Cardiac septum (tissue), 1 donor: ENCODE measurements at places on chromosomes 4 and X. TPM values are rescaled to one million over a fixed set of nuclear protein-coding genes. Genes with fewer than 3 reads are reported as not detected.

GRCh38 chr4:181933471-181933870 lies 309.7 kb upstream of the TENM3 start:
- no peak for DNase-seq

- DNase-seq: no peak
These were observed 82.3 kb downstream of the NEK1 start for GRCh38 chr4:169530048-169530447.

- no peak for DNase-seq
These were observed 1.7 kb upstream of the GATA1 start for GRCh38 chrX:48784726-48785125.

GRCh38 chr4:19239565-19239964 lies 1012.1 kb upstream of the SLIT2 start:
- DNase-seq: no peak

GRCh38 chr4:31086756-31087330 lies 366.7 kb downstream of the PCDH7 start:
- no peak for DNase-seq

Gene CD38
- 0.92 TPM for total RNA-seq

- peak; percentile 77 for DNase-seq
These were observed at the start of gene MGARP for GRCh38 chr4:139279760-139280620. TSS of gene MGARP (minus strand) at chr4:139280225. CDS start at chr4:139280158, 67 bp downstream.

DNA sequence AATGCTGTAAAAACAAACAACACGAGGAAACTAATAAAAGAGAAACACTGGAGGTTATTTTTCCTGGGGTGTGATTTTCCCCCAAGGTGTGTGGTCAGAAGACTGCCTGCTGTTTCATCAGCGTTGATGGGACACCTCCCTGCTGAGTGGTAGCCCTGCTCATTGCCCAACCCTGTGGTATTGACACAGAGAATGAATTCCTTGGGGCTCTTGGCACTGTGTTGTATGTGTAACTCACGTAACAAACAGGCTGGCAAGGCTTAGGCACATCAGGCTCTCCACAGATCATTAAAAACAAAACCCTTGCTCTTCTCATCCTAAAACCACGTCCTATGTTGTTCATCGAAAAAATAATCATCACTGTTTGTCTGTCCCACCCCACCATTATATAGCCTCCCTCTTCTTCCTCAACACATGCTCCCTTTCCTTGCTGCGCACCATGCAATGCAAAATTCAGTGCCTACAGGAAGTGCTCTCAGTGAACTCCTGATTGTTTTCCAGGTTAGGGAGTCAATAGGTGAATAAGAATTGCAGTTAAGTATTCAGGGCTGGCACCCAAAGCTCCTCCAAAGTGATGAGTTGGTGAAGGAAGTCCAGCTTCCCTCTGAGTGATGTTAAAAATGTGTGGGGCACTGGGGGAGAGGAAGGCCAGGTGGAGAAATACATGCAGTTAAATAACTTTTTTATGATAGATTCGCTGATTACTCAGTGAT lies 11.4 kb upstream of the PUDP start:
- DNase-seq: no peak

GRCh38 chr4:16224264-16225166 lies 1.8 kb downstream of the TAPT1 start:
- DNase-seq: no peak

Gene TMPRSS11F
- total RNA-seq: not detected

DNA sequence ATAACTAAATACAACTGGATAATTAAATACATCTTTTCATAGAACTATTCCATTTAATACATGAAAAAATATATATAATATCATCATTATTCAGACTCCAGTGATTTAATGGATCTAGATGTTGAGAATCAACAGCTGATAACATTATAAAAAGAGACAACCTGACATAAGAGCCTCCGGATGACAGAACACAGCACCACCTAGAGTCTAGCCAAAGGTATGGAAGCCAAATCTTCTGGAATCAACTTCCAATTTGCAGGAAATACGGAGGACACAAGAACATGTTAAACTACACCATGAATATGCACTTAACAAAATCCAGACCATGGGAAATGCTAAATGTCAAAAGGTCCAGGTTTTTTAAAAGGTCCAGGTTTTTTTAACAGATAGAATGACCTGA lies 55.0 kb downstream of the LRBA start:
- DNase-seq: no peak

- no peak for DNase-seq
These were observed 49.1 kb downstream of the MID1 start for GRCh38 chrX:10571260-10571659.

Gene F11
- 0.35 TPM for total RNA-seq

- no peak for DNase-seq
These were observed 572.1 kb downstream of the NLGN4X start for GRCh38 chrX:5656544-5656943.

- no peak for DNase-seq
These were observed 58.3 kb downstream of the PAQR3 start for GRCh38 chr4:78880874-78881492.

Gene TBC1D19
- 8.9 TPM for total RNA-seq

Gene LPAR4
- total RNA-seq: 0.40 TPM

Gene SMR3B
- total RNA-seq: not detected

Gene FTSJ1
- total RNA-seq: 18.8 TPM

DNA sequence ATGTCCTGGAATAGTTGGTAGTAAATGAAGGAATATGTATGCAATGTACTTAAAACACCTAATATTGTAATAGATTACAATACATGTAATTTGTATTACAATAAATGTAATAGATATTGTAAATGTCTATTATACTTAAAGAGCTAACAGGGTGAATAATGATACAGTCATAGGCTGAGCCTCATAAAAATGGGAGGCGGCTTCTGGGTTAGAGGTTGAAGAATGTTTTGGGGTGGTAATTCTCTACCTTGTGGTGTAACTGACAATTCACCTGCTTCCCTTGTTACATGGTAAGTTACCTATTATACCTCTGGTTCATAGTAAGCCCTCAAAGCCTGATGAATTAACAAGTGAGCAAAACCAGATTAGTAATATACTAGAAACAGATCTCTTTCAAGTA lies 26.0 kb downstream of the ATP8A1 start:
- no peak for DNase-seq

DNA sequence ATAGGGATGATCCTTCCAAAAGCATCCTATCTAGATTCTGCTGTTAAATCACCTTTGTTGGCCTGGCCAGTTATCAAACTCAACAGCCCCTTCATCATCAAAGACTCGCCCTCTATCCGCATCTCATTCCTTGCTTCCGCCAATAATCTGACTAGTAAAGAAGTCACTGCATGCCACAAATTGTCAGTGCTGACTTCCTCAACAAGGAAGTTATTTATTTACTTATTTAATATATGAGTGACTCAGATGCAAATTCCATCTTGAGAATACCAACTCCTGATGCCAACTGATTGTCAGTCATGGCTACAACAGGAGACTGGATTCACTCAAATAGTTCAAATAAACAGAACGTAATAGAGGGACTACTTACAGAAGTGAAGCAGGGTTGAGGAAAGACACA lies 283.8 kb downstream of the TRIML1 start:
- no peak for DNase-seq

DNA sequence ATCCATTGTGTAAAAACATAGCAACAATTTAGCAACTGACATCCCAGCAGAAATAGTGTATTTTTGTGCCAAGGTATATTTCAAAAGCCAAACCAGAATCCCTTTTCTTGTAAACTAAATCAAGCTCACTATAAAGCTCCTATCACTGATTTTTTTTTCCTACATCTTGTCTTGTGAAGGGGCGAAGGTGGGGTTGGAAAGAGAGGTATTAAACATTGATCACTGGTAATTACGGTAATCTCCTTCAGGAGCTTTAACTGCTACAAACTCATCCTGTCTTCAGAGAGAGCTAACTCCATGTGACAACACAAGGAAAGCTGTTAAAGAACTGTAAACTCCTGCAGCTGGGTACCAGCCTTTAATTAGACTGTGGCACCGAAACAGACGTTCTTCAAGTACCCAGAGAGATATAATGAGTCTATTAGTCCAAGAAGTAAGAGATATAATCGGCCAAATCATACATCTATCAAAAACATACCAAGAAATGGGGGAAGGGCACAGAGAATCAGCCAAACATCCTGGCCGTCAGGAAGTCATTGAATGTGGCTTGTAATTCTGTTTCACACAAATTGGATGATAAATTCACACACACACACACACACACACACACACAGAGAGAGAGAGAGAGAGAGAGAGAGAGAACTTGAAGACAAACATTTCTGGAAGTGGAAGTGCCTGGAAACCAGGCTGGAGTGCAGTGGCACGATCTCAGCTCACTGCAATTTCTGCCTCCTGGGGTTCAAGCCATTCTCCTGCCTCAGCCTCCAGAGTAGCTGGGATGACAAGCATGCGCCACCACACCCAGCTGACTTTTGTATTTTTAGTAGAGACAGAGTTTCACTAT lies 111.9 kb upstream of the PPARGC1A start:
- DNase-seq: no peak

GRCh38 chrX:64265265-64265664 lies 34.9 kb upstream of the ASB12 start:
- DNase-seq: no peak

GRCh38 chr4:24453951-24454350 lies 130.4 kb downstream of the DHX15 start:
- no peak for DNase-seq

Gene CXCL9
- total RNA-seq: 0.70 TPM

DNA sequence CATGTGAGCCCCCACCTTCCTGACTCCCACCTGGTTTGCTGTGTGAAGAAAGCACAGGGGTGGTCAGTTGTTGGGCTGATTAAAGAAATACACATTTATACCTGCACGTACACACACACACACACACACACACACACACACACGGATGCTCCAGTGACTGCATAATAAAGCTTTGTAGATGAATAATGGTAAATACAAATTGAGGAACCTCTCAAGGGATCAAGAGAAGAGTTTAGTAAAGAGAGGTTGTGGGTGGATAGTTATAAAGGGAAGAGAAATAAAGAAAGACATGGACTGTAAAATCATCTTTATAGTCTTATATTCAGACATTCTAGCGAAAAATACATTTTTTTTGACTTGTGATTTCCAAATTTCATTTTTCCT lies 144.1 kb downstream of the MGST2 start:
- no peak for DNase-seq

Gene PARM1
- 74.4 TPM for total RNA-seq

- no peak for DNase-seq
These were observed 71.1 kb upstream of the SCOC start for GRCh38 chr4:140302151-140302859.

GRCh38 chr4:137376312-137376711 lies 156.0 kb downstream of the PCDH18 start:
- DNase-seq: no peak

Gene C4orf51
- total RNA-seq: not detected

GRCh38 chr4:9942921-9943600 lies 78.2 kb downstream of the SLC2A9 start:
- DNase-seq: no peak

GRCh38 chr4:153555730-153556434 lies 89.7 kb downstream of the TMEM131L start:
- DNase-seq: peak; percentile 83

Gene EMCN
- 27.5 TPM for total RNA-seq

GRCh38 chrX:37652589-37653231 lies 32.9 kb upstream of the XK start:
- DNase-seq: no peak

Gene MAGEA2B
- not detected for total RNA-seq

DNA sequence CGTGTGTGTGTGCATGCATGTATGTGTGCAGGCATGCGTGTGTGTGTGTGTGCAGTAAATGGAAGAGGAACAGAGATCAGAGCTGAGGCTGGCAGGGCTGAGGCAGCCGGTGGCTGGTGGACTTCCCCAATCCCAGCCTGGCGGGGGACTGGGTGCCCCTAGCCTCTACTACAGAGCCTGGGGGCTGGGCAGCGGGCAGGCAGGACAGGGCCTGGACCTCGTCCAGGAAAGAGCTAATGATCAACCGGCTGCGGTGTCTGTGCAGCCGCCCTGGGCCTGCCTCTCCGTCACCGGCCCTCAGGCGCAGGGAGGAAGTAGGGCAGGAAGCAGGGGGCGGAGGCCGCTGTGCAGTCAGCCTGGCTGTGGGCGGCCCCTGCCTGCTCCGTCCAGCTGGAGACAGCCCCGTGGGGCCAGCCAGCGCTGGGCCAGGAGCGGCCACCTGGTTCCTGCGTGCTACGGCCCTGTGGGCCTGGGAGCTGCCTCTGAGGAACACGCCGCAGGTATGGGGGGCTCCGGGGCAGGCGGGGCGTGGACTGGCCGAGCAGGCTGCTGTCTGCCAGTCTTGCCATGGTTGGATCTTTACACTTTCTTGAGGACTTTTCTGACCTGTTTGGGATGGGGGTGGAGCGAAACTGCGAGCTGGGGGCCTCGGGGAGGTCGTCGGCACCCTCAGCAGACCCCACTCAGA lies at the start of gene SH3TC1:
SH3TC1 (plus strand) TSS at position 385 of the 688 bp plus-strand sequence. CDS start 5,905 bp downstream, outside the sequence.
- DNase-seq: peak; percentile 96

DNA sequence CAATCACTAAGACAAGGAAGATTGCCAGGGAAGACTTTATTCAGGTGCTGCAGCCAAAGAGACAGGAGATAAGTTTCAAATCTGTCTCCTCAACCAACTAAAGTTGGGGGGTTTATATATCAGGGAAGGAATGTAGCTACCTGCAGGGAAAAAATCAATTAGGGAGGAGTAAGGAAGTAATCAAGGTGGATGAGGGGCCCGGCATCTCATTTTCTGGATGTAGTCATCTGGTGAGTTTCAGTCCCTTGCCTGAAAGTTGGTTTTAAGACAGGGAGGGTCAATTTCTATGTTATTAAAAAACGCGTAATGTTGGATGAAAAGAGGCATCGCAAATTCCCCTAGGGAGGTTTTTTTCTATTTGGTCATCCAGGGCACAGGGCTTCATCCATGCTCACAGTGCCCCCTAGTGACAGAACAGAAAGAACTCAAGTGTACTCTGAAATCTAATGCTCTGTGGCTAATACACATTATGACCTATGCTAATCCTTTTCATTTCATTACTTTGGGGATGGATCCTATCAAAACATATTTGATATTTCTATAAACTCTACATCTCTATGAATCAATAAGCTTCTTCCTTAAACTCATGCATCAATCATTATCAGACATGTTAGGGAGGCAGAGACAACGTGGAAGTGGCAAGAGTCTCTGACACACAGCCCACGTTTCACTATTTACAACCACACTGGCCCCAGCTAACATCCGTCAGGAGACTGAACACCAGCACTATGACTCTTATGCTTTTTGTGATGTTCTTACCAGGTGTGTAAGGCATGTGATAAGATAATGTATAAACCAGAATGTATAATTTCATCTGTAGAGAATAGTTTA lies 1577.0 kb upstream of the TENM3 start:
- DNase-seq: no peak

- no peak for DNase-seq
These were observed 75.0 kb upstream of the PAQR3 start for GRCh38 chr4:79014230-79014629.

DNA sequence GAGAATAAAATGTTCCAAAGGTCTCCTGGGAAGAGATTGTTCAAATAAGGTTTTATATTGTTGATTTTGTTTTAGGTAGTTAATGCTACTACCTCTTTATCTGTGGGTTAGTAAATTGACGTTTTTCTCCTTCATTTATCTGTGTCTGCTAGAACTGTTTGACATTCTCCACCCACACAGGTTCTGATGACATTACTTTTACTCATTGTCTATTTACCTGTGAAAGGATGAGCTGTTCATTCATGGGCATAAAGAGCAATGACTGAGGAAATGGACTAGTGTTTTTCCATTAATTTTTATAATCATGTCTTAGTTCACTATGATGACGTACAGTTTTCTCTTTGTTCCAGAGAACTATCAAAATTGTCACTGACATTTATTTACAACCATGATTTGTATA lies 75.6 kb downstream of the CPE start:
- DNase-seq: no peak

- DNase-seq: no peak
These were observed 114.0 kb upstream of the ENPEP start for GRCh38 chr4:110361921-110362320.

- no peak for DNase-seq
These were observed 156.6 kb downstream of the FGF16 start for GRCh38 chrX:77603635-77604336.
